ENCODE measurements at places on chromosomes 1 and 21.

- peaks cover 25% of the 10 kb centered on the region for H3K4me1 ChIP-seq
- no peaks in the 10 kb centered on the region for H3K36me3 ChIP-seq
- H3K4me3 ChIP-seq, result no peak overlapping the region
- no peaks in the 10 kb centered on the region for H3K27me3 ChIP-seq
- no peak overlapping the region for H3K27ac ChIP-seq
Measured at GRCh38 chr1:81129366-81129765, 671.4 kb upstream of the ADGRL2 start.

DNA sequence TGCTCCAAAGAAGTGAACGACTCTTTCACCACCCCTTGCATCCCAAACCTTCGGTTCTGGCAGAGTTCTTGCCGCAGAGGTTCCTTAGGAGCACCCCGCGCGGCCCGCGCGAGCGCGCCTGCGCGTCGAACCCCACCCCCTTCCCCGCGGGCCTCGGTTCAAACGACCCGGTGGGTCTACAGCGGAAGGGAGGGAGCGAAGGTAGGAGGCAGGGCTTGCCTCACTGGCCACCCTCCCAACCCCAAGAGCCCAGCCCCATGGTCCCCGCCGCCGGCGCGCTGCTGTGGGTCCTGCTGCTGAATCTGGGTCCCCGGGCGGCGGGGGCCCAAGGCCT is at the start of gene C1orf56:
Gene C1orf56 (plus strand): TSS at position 161 of the 334 bp plus-strand sequence. CDS start 97 bp downstream, at position 258.
- H3K27ac ChIP-seq, result peak within 1 kb of the TSS; percentile 98
- DNase-seq, result peak; percentile 89
- peak within 1 kb of the TSS; percentile 99 for H3K4me3 ChIP-seq
- H3K36me3 ChIP-seq, result peaks cover 10% of the 10 kb centered on the region

DNA sequence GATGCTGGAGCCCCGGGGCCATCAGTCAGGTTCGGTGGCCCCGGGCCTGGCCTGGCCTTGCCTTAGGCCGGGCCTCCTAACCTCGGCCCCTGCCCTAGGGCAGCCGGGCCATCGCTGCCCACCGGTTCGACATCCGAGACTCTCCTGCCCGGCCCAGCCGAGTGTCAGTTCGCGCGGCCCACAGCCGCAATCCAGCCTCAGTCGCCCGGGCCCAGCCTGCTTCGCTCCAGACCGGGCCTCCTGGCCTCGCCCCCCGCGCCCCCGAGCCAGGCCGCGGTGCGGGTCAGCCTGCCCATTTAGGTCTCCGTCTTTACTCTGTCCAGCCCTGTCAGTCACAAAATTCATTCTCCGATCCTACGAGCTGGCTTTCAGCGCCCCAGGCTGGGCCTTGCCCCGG is 777 bp downstream of the LRRC41 start:
- peaks cover 7% of the 10 kb centered on the region for H3K36me3 ChIP-seq
- peak; percentile 86 for DNase-seq
- H3K27ac ChIP-seq, result peak overlapping the region; percentile 99
- H3K4me3 ChIP-seq, result peak overlapping the region; percentile 99

- H3K27me3 ChIP-seq, result no peaks in the 10 kb centered on the region
- H3K4me3 ChIP-seq, result no peak overlapping the region
- H3K27ac ChIP-seq, result no peak overlapping the region
- no peak for DNase-seq
- H3K4me1 ChIP-seq, result peaks cover 5% of the 10 kb centered on the region
- no peaks in the 10 kb centered on the region for H3K36me3 ChIP-seq
Measured at GRCh38 chr1:195664628-195665027, 943.6 kb downstream of the KCNT2 start.

DNA sequence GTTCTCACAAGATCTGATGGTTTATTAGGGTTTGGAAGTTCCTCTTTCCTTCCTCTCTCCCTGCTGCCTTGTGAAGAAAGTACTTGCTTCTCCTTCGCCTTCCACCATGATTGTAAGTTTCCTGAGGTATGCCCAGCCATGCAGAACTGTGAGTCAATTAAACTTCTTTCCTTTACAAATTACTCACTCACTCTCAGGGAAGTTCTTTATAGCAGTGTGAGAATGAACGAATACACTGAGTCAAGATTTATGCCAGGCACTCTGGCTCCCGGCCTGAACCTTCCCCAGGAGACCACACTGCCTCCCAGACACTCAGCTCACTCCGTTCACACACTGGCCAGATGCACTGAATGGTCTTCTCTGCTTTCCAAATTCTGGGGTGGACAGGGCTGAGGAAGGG is 308.3 kb upstream of the AJAP1 start:
- no peak for DNase-seq
- peaks cover 2% of the 10 kb centered on the region for H3K36me3 ChIP-seq
- no peaks in the 10 kb centered on the region for H3K27me3 ChIP-seq
- no peak overlapping the region for H3K27ac ChIP-seq
- H3K4me3 ChIP-seq, result no peak overlapping the region

DNA sequence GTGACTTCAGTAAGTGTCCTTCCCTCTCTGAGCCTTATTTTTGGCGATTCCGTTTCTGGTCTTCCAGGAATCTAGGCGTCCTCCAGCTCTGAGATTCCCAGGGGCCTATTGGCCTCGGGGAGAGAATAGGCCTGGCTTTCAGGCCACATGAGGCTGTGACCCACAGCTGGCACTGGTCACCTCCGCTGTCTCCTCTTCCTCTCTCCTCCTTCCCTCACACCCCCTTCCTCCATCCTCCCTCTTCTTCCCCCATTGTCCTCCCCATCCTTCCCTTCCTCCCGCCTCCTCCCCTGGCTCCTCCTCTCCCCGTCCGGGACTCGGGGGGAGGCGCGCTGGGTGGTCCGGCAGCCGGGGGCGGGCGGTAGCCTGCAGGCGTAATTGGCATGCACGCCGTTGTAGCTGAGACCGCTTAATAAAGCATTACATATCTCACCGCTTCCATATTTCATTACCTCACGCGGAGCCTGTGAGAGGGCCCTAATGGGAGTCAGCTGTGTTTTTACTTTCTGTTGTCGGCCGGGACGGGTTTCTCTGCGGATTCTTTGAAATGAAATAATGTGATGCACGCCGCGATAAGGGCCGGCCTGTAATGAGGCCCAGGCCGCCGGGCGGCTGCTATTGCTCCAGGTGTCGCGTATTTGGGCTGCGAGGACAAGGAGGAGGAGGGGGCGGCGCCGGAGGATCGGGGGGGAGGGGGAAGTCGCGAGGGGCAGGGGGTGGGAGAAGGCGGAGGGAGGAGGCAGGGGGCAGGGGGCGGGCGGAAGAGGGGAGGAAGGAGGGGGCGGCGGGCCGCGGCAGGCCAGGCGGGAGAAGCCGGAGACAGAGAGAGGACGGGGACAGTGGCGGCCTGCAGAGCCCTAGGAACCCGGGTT is 95.3 kb downstream of the FOXD2 start:
- H3K36me3 ChIP-seq, result no peaks in the 10 kb centered on the region
- peaks cover 32% of the 10 kb centered on the region for H3K27me3 ChIP-seq
- peak overlapping the region; percentile 78 for H3K4me3 ChIP-seq
- peak overlapping the region; percentile 77 for H3K27ac ChIP-seq
- H3K4me1 ChIP-seq, result peaks cover 21% of the 10 kb centered on the region

DNA sequence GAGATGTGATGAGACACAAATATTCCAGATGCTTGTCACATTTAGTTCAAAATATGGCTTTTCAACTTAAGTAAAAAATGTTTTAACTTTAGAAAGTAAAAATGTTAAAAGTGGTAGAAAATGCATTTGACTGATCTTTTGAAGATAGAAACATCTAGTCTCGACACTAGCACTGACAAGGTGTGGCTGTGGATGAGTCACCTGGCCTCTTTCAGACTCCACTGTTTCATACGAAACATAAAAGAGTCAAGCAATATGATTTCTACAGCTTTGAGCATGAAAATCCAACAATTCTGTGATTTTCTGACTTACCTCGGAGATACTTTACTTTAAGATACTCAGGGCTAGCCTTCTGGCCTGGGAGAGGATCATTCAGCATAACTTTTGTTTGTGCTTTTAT is 47.7 kb downstream of the TTC13 start:
- peaks cover 25% of the 10 kb centered on the region for H3K36me3 ChIP-seq
- H3K27me3 ChIP-seq, result no peaks in the 10 kb centered on the region
- no peaks in the 10 kb centered on the region for H3K4me1 ChIP-seq
- no peak overlapping the region for H3K27ac ChIP-seq

DNA sequence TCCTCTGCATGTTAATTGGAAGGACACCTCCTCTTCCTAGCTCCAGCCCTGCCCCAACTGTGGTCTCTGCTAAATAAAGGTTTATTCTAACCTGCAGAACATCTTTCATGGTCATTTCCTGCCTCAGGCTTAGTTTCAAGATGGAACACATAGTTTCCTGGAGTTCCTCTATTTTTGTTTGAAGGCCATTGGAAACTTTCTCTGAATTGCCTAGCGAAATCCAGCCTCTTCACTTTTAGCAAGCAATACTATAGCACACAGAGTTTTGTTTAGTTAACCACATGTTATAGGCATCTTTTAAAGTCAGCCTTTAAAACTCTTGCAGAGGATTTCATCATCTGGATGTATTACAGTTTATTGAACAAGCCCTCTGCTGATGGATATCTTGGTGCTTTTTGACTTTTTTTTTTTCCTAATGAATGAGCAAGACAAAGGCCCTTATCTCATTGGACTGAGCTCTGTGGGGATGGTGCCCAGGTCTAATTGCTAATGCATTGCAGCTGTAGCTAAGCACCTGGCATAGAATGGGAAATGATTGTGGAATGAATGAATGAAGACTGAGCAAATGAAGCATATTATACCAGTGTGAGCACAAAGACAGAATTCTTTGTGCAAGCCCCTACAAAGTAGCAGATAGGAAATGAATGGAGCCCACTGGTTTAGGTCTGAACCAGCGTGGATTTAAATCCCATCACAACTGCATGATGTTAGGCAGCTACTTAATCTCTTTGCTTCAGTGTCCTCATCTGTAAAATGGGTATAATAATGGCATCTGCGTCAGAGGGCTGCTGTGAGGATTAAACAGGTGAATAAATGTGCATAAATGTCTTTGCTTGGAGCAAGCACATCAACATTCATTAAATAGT is 641 bp upstream of the CFAP107 start:
- no peak overlapping the region for H3K27ac ChIP-seq
- DNase-seq, result no peak
- H3K4me1 ChIP-seq, result peaks cover 5% of the 10 kb centered on the region
- H3K36me3 ChIP-seq, result no peaks in the 10 kb centered on the region
- no peak overlapping the region for H3K4me3 ChIP-seq

- peaks cover 9% of the 10 kb centered on the region for H3K36me3 ChIP-seq
- peaks cover 6% of the 10 kb centered on the region for H3K4me1 ChIP-seq
- no peak overlapping the region for H3K27ac ChIP-seq
- no peak for DNase-seq
Measured at GRCh38 chr1:89686520-89686919, 53.6 kb downstream of the LRRC8C start.

DNA sequence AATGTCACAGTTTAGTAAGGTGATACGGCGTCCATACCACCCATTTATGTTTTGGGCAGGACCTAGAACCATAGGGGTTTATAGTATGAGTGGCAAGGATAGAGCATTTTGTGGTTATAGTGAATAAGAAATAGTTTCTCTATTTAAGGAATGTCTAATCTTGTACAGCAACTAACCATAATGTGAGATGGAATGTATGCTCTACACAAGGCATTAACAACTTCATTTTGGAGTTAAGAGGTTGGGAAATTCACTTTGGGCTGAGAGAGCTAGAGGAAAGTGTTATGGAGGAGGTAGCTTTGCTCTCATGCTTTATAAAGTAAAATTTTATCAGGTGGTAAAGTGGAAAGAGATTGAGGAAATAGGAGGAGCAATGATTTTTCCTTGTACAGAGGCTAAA is 3.0 kb upstream of the MCL1 start:
- H3K4me1 ChIP-seq, result peaks cover 15% of the 10 kb centered on the region
- H3K27ac ChIP-seq, result peak overlapping the region; percentile 64
- no peak for DNase-seq
- no peaks in the 10 kb centered on the region for H3K27me3 ChIP-seq
- H3K36me3 ChIP-seq, result peaks cover 18% of the 10 kb centered on the region

DNA sequence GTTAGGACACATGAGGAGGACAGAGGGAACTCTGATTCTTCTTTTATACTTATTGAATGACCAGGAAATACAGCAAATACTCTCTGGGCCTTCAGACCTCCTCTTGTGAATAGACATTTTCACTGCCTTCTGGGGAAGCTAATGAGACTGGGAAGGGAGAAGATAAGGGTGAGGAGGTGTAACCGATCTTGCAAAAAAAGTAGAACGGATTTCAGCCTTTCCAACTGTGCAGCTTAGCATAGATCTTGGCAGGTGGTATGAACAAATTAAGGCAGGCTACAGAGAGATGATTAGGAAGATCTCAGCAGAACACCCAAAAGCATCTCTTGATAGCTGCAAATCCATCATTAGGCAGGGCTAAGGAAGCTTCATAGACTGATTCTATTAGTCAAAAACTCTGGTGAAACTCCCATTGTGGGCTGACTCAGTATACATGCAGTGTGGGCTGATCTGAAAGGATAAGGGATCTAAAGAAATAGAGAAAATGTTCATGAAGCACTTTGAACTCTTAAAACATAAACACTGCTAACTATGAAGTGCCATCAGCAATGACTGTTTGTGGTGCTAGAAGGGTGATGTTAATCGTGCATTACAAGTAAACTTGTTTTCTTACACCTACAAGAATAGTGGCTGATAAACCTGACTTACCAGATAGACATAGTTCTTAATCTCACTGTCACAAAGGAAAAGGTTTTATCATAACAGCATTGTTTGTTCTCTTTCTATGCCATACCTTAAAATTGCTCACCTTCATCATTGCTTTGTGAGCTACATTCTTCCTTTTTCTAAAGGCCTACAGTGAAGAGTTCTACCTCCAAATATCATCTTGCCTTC is 85.5 kb upstream of the PALMD start:
- no peak overlapping the region for H3K4me3 ChIP-seq
- H3K4me1 ChIP-seq, result peaks cover 5% of the 10 kb centered on the region
- H3K36me3 ChIP-seq, result no peaks in the 10 kb centered on the region
- no peaks in the 10 kb centered on the region for H3K27me3 ChIP-seq
- DNase-seq, result no peak
